ENCODE measurements at places on chromosomes 6 and 20.
A peak's percentile ranks its signal among the peaks of the same experiment; 100 is the strongest.

- no peak for DNase-seq
Measured at GRCh38 chr6:85864453-85865401, 222.0 kb upstream of the SYNCRIP start.

- peak; percentile 51 for DNase-seq
Measured at GRCh38 chr6:149271348-149272340, 45.9 kb upstream of the TAB2 start.

- DNase-seq, result no peak
Measured at GRCh38 chr6:97508646-97509045, 225.6 kb upstream of the MMS22L start.

DNA sequence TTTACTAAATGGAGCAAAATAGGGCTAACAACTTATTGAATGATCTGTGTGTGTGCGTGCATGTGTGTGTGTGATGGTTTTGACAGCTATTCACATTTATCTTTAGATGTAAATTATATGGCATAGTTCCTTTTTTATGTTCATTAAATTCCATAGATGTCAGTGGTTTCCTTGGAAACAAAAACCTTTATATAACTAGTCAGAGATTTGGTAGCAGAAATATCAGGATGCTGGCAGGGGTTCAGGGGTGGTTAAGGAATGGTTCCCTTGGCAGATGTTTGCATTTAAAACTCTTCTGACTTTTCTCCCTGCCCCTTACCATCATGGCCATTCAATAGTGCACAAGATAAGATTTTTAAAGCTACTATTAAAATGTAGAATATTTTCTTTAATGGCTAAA, 256.6 kb downstream of the PLCB1 start:
- no peak for DNase-seq

DNA sequence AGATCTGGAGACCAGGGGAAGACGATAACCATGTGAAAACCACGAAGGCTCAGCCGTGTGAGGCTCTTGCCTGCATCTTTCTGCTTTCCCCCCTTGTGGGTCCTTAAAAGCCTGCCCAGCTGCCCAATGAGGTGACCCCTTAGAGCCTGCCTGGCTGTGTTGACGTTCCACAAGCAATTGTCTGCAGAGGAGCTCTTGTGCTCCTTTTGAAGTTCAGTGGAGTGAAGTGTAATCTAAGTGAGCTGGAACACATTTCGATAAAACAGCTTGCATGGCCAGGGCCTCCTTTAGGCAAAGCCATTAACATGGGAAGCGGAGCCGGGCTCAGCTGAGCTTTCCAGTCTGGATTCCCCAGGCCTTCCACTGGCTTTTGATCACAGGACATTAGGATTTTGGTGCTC, 27.3 kb upstream of the TCP11 start:
- no peak for DNase-seq

- DNase-seq, result no peak
Measured at GRCh38 chr20:19807191-19807945, 49.3 kb downstream of the RIN2 start.

DNA sequence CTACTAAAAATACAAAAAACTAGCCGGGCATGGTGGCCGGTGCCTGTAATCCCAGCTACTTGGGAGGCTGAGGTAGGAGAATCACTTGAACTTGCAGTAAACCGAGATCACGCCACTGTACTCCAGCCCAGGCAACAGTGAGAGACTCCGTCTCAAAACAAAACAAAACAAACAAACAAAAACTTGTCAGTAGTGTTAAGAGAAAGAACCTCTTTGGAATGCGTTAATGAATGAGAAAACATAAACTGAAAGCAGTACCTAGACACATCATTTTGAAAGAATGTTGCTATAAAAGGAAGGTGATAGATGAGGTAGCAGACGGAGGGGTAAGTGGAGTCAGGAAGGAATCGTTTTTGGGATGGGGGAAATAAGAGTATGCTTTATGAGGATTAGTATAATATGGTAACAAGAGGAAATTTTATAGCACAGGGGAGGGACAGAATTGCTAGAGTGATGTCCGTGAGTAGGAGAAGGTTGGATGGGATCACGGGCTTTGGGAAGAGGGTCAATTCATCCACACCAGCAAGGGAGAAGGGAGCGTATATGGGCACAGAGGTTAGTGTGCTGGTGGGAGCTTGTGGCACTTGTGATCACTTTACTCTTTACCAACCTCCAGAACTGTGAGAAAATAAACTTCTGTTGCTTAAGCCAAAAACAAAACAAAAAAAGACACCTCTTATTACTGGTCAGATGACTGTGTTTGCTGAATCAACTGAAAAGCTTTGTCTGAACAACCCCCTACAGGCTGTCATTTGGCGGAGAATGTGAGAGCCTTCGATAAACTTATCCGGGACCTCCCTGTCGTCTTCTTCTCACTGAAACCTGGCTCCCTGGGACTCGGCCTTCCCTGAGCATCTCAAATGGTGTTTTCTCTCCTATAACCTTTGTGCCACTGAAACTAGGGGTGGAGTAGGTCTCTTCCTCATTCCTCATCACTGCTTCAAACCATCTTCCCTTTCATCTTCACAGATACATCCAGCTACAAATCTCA, 48.9 kb upstream of the TFAP2A start:
- DNase-seq, result no peak

DNA sequence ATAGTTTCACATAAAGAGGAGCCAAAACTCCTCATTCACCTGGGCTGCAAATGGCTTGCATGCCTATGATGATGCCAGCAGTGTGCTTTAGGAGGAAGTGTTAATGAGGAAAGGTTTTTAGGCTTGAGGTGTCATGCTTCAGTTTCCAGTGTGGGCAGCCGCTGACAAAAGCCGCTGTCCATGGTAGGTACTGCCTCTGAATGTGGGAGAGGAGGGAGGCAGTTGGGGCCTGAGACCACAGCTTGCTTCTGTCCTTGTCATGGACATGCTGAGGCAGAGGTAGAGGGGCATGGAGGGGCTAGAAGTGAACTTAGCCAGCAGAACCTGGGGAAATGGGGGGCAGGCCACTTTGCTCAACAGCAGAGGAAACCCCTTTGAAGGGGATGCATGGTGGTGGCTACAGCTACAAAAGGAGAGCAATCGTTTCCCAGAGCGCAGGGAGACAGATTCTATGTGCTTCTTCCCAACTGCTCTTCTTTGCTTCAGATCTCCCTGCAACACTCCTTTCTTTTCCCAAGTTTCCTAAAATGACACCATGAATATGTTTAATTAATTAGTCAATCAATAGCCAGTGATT, 372.1 kb upstream of the CNR1 start:
- DNase-seq, result no peak

- no peak for DNase-seq
Measured at GRCh38 chr6:149366267-149366921, 33.7 kb upstream of the SUMO4 start.

DNA sequence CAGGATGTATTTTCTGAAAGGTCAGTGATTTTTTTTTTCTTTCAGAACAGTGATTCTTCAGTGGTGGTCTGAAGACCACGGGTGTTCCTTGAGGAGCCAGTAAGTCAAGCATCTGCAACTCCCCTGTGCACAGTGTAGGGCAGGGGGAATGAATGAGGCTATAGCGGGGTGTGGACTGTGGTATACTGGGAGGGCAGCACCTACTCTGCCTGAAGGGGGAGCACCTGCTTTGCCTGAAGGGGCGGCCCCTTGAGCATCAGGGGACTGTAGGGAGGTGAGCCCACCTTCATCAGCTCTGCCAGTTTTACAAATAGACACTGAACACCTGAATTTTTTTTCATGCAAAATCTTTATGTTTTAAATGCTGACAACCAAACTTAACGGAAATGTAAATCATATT, 77.5 kb upstream of the RIPOR2 start:
- DNase-seq, result no peak

GRCh38 chr6:89117211-89118108, at the start of gene SRSF12:
TSS of gene SRSF12 (minus strand) at chr6:89118071. CDS start at chr6:89117887, 184 bp downstream.
- DNase-seq, result no peak

- DNase-seq, result no peak
Measured at GRCh38 chr6:127634178-127634577, 57.2 kb downstream of the C6orf58 start.

DNA sequence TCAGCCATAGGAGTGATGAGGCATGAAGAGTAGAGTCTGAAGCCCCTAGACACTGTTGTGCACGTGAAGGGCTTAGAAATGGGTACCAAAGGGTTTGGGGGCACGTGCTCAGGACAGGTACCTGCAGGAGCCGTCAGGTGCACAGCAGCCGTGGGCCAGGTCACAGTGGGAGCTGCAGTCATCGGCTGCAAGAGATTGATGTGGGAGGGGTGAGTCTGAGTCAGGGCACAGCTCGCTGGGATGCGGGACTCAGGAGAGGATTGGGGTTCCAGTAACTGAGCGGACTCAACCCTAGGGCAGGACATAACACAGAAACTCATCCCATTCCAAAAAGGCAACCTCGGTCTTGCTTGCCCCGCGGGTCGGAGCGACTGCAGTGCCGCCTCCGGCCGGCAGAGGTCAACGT, 1.1 kb downstream of the DLK2 start:
- DNase-seq, result no peak

DNA sequence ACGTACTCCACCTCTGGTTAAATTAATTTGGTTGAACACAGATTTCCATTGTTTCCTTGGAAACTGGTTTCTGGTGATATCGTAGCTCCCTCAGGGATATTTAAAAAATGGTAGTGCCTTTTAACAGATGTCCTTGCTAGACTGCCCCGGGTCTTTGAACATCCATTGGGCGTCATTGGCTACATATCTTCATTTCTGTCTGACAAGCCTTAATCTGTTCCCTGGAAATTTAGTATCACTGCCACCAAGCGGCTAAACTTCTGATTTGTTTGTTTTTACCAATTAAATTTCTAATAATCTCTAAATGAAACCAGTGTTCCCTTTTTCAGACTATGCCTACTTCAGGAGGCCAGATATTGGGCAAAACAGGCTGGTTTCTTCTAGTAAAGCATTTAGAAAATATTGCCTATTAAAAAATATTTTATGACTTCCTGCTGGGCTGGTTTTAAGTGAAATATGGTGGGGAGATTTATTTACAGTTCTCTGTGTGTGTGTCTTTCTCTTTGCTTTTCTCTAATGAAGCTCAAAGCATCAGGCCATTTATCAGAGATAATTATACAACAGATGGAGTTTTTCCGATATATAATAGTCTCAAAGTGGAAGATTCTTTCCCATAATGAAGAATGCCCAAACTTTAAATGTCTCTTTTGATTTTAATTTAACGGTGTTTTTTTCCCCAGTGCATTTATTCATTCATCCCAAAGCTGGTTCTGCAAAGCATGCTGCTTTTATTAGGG, 249.5 kb downstream of the ZFAND3 start:
- DNase-seq, result no peak

GRCh38 chr6:141464896-141465295, 667.8 kb upstream of the GJE1 start:
- no peak for DNase-seq

DNA sequence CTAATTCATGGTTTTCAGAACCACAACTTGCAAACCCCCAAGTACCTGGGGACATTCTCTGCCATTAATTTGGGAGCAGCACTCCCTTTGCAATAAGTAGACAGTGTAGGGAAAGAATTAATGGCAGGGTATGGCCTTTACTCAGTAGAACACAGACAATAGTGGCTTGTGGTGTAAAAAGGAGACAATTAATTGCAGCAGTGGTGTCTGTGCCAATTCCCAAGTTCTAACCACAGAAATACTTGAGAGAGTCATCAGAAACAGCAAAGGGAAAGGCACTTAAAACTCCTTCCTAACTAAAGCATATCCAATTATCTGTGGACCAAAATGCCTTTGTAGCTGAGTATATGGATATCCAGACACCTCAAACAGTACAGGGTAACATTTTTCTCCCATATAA, 257.6 kb upstream of the POU3F2 start:
- DNase-seq, result no peak

GRCh38 chr6:92109956-92110355, 1309.4 kb downstream of the EPHA7 start:
- DNase-seq, result no peak

GRCh38 chr6:118872726-118873125, 21.2 kb upstream of the ASF1A start:
- DNase-seq, result no peak

GRCh38 chr20:673603-674001, 2.0 kb downstream of the SCRT2 start:
- no peak for DNase-seq

DNA sequence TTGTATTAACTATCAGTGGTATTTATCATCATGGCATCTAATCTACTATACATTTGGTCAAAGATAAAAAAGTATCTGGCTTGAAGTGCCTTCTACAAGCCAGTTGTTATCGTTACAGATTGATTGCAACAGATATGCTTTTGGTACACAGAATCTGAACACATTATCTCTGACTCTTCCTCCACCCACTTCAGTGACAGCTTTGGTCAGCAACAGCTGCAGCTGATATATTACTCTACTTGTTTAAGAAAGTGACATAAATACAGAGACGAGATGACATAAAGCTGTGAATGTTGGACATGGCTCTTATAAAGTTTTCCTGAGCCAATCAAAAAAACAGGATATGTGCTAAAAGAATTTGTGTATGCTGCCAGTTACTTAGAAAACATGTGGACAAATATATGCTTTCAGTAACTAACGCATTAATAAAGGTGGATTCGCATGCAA, 77.6 kb downstream of the HIVEP2 start:
- peak; percentile 57 for DNase-seq

DNA sequence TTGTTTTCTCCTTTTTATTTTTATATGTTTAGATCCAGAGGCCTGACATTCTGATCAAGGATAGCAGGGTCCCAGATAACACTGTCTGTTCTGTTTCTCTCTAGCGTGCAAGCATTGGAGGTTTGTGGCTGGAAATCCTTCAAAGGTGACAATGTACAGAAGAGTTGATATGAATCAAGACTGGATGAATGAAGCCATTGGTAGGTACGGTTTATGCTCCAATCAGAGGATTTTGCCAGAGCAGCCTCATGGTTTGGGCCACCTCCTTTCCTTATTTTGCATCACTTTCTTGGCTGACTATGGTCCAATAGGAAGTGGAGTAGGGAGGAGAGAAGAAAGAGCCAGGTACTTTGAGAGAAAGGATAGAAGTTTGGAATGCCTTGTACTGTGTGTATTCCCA, 484.8 kb upstream of the JAG1 start:
- no peak for DNase-seq

All from skeletal muscle cell (primary cell).